ENCODE measurements at places on chromosomes 13 and 19.
A peak's percentile ranks its signal among the peaks of the same experiment; 100 is the strongest.

GRCh38 chr13:67860315-67860714 lies 630.2 kb upstream of the PCDH9 start:
- no peak for DNase-seq

- DNase-seq, result no peak
These were observed 197.7 kb downstream of the SLITRK6 start for GRCh38 chr13:85601526-85601925.

DNA sequence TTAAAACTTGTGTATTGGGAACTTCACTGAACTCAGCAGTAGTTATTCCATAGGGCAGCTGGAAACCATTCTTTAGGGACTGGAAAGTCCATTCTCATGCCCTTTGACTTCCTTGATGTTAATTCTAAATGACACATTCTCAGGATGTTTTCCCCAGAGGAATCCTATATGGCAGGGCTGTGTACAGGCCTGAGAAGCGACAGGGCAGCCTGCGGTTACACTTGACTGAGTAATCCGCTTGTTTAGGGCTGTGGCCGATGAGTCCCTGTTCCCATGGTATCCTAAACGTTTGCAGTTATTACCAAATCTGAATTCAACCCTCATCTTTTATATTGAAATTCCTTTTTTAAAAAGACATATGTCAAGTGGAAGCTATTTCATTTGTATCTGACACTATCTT lies 83.5 kb downstream of the COL4A2 start:
- no peak for DNase-seq

DNA sequence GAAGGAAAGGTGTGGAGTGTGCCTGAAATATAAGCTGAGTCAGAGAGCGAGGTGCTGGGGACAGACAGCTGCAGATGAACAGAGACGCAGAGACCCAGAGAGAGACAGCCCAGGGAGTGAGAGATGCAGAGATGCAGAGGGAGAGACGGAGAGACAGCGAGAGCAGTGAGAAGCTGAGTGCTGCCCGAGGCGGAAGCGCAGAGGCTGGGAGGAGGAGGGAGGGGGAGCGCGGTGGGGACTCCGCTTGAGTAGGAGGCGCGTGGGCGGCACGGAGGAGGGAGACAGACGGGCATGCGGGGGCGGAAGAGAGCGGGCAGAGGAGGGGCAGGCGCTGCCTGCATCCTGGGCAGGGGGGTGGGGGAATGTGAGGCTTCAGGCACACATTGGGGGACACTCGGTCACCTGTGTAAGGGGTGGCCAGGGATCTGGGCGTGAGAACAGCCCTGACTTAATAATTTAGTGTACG lies 25.7 kb downstream of the SLC8A2 start:
- DNase-seq, result peak; percentile 42

- DNase-seq, result no peak
These were observed 2.9 kb downstream of the CCDC8 start for GRCh38 chr19:46410205-46411087.

DNA sequence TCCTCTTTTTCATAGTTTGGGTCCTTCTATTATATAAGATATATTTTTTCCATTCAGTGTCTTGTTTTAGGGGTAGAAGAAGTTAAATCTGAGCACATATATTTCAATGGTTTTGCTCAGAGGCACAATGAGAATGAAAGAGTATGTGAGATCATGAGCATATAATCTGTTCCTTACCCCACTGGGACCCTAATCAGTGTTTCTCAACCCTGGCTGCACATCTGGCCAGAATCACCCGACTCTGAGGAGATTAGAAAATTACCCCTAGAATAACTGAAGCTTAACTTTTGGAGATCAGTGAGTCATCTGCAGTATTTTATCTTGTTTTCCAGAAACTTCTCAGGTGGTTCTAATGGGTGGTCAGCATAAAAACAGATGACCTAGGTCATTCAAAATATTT lies 782 bp downstream of the CYSLTR2 start:
- no peak for DNase-seq

- DNase-seq, result peak; percentile 57
These were observed 70.7 kb downstream of the EPS15L1 start for GRCh38 chr19:16400911-16401591.

DNA sequence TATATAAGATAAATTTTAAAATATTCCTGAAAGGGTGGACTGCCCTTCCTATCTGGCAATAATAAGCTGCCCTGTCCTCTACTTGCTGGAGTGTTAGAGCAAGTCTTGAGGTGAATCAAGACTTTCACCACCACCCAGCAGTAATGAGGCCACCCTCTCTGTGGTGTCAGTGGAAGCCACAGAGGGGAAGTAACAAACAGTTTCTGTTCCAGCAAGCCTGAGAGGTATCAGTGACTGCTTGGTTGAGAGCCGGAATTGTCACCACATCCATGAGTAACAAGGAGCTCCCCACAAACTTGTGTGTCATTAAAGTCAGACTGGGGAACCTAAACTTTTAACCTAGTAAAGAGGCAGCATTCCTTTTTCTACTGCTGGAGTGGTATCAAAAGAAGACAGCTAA lies 532.7 kb upstream of the SPRY2 start:
- DNase-seq, result peak; percentile 21

DNA sequence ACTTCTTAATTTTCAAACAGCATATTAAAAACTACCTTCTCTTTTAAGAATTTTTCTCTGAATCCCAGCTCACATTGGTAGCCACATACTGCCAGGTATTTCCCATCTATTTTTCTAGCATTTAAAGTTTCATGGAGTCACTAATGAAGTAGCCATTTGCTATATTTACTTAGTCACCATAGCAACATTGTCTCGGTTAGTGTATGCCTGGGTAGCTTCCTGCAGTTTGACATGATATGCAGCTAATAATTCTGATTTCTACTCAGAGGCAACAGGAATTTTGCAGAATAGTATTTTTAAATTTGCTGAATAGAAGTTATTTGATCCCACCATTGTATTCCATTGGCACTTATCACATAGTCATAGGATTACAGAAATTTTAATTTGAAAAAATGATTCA lies 30.9 kb upstream of the KCTD4 start:
- no peak for DNase-seq
